ENCODE measurements at places on chromosomes 13 and 19. TPM values are rescaled to one million over a fixed set of nuclear protein-coding genes. Genes with fewer than 3 reads are reported as not detected.

GRCh38 chr13:108987517-108987916, 358.1 kb downstream of the MYO16 start:
- H3K4me1 ChIP-seq, result no peaks in the 10 kb centered on the region
- H3K27me3 ChIP-seq, result peaks cover 4% of the 10 kb centered on the region
- no peak overlapping the region for H3K27ac ChIP-seq
- H3K36me3 ChIP-seq, result no peaks in the 10 kb centered on the region
- no peak overlapping the region for H3K4me3 ChIP-seq

DNA sequence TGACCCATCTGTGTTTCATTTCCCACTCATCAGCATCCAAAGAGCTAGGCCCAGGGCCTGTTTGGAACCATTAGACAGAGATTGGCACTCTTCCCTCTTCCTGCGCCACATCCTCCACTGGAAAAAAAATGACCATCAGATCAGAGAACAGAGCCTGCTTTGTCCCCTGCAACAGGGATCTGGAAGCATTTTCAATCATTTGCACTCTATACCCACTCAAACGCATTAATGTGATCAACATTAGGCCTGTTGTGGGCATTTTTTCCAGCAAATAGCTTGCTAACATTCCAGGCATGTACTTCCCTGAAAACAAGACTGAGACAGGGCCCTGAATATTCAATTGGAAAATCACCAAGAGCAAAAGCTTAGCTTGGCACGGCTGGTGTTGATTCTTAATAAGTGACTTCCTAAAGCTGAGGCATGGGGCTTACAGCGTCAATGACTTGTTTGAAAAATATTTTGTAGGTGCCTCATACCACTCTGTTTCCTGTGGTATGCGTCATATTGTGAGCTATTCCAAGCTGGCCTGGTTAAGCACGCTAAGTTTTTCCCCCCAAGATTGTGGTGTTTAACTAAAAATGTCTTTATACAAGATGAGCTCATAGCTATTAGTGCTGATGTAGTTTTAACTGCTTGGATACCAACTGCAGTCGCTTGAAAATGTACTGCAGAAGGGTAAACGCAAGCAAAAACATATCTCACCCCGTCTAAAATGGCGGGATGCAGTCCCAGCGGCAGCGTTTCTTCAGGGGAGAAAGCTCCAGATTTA, 404.4 kb downstream of the SPRY2 start:
- no peak for DNase-seq
- no peak overlapping the region for H3K4me3 ChIP-seq
- H3K27ac ChIP-seq, result no peak overlapping the region
- no peaks in the 10 kb centered on the region for H3K4me1 ChIP-seq

DNA sequence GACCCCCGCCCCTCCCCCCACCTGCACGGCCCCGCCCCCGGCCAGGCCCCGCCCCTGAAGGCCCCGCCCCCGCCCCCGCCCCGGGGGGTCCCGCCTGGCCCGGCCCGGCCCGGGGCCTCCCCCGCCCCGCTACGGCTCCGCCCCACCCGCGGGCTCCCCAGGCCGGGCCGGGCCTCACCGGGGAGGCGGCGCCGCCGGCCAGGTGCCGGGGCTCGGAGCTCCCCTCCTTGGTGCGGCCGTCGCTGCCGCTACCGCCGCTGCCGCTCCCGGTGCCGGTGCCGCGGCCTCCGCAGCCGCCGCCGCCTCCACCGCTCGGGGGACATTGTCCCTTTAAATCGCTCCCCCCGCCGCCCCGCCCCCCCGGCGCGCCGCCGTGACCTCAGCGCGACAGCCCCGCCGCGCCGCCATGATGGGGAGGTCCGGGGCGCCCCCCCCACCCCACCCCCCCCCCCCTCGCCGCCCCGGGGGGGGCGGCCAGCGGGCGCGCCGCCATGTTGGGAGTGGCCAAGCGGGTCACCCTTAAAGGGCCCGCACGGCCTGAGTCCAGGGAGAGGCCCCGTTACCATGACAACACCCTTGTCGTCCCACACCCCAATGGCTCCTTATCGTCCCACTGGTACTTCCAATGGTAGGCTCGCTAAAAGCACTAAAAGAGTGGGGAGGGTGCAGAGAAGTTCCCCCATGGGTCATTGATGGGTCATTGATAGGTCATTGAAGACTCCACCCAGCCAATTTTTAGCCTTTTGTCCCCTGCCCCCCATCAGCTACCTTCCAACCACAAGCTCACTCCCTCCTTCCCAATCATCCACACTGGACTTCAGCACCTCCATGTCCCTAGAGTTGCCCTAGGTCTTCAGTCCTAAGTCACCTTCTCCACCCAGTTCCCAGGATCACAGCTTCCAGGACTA, at the start of gene WIZ:
Gene WIZ, minus strand, starts transcription at position 337 of the 908 bp plus-strand sequence. CDS start 1,649 bp downstream, outside the sequence.
- peak within 1 kb of the TSS; percentile 80 for H3K4me3 ChIP-seq
- H3K36me3 ChIP-seq, result peaks cover 28% of the 10 kb centered on the region
- H3K4me1 ChIP-seq, result peaks cover 17% of the 10 kb centered on the region
- peak within 1 kb of the TSS; percentile 90 for H3K27ac ChIP-seq
- peak; percentile 89 for DNase-seq
- H3K27me3 ChIP-seq, result no peaks in the 10 kb centered on the region

DNA sequence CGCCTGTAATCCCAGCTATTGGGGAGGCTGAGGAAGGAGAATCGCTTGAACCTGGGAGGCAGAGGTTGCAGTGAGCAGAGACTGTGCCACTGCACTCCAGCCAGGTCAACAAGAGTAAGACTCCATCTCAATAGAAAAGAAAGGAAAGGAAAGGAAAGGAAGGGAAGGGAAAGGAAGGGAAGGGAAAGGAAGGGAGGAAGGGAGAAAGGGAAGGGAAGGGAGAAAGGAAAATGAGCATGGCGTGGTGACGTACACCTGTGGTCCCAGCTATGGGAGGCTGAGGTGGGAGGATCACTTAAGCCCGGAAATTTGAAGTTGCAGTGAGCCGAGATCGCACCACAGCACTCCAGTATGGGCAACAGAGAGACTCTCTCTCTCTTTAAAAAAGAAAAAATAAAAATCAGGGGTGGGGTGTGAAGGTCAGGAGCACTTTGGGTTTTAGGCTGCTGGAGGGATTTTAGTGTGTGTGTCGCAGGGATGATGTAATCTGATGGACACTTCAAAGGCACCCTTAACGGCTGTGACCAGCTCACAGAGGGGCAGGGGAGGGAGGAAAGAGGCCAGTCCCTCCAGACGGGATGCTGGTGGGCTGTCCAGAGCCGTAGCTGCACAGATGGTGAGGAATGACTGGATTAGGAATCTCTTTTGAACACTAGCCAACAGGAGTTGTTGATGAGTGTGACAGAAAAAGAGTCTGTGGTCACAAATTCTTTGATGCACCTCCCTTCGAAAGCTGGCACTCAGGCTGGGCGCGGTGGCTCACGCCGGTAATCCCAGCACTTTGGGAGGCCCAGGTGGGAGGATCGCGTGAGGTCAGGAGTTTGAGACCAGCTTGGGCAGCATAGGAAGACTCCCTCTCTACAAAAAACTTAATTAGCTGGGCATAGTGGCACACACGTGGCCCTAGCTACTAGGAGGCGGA, 27.6 kb downstream of the TMPRSS9 start:
- peaks cover 19% of the 10 kb centered on the region for H3K4me1 ChIP-seq
- no peaks in the 10 kb centered on the region for H3K27me3 ChIP-seq
- no peaks in the 10 kb centered on the region for H3K36me3 ChIP-seq
- no peak for DNase-seq
- no peak overlapping the region for H3K27ac ChIP-seq

- no peak overlapping the region for H3K27ac ChIP-seq
- H3K4me3 ChIP-seq, result no peak overlapping the region
- H3K4me1 ChIP-seq, result no peaks in the 10 kb centered on the region
- peaks cover 16% of the 10 kb centered on the region for H3K36me3 ChIP-seq
- no peaks in the 10 kb centered on the region for H3K27me3 ChIP-seq
- DNase-seq, result no peak
Observed at GRCh38 chr19:2350656-2351055, 9.4 kb upstream of the TMPRSS9 start.

DNA sequence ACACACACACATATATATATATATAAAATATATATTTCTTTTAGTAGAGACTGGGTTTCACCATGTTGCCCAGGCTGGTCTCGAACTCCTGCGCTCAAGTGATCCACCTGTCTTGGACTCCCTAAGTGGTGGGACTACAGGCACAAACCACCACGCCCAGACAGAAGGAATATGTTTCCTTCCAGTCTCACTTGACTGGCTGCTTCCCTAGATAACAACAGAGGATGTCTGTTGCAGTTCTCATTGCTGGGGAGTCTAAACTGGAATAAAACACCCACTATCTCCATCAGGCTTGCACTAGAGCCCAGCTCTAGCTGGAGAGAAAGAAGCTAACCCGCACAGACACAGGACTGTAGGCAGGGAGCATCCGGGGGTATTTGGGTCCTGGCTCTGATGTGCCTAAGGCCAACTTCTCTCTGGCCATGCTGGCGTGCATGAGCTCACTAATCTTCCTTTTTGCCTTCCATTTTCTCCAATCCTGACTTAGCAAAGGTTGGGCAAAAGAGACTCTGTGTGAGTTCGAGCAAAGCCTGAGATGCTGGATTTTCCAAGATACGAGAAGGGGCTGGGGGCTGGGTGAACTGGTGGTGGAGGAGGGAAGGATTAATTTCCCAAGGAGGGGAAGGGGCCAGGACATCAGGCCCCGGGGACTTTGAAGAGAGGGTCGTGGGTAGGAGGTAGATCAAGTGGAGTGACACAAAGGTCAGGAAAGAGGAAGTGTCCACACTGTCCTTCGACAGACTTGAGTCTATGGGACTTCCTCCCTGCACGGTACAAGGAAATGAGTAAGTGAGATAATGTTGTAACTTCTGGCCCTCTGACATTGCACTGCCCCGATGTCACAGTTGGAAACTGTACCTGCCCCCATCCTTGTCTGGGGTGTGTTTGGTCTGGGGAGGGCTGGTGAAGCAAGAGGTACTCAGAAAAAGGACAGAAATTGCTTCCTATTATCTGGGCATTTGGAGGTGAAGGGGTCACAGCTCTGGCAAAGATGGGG, 22.5 kb upstream of the ALOX5AP start:
- H3K4me1 ChIP-seq, result peaks cover 21% of the 10 kb centered on the region
- no peak for DNase-seq
- no peaks in the 10 kb centered on the region for H3K27me3 ChIP-seq
- no peak overlapping the region for H3K27ac ChIP-seq

DNA sequence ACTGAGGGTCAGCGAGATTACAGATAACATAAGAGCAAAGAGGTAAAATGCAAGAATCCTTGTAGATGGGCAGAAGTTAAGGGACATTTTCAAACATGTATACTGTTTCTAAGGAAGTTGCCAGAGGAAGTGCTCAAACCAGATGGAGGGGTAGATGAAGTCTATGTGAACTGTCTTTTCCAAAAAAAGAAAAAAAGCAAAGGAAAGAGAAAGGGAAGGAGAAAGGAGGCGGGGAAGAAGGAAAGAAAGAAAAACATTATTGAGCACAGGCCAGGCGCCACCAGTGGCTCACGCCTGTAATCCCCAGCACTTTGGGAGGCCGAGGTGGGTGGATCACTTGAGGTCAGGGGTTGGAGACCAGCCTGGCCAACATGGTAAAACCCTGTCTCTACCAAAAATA, 5.3 kb downstream of the DMAC2 start:
- H3K27ac ChIP-seq, result no peak overlapping the region
- peaks cover 48% of the 10 kb centered on the region for H3K36me3 ChIP-seq
- no peak for DNase-seq

DNA sequence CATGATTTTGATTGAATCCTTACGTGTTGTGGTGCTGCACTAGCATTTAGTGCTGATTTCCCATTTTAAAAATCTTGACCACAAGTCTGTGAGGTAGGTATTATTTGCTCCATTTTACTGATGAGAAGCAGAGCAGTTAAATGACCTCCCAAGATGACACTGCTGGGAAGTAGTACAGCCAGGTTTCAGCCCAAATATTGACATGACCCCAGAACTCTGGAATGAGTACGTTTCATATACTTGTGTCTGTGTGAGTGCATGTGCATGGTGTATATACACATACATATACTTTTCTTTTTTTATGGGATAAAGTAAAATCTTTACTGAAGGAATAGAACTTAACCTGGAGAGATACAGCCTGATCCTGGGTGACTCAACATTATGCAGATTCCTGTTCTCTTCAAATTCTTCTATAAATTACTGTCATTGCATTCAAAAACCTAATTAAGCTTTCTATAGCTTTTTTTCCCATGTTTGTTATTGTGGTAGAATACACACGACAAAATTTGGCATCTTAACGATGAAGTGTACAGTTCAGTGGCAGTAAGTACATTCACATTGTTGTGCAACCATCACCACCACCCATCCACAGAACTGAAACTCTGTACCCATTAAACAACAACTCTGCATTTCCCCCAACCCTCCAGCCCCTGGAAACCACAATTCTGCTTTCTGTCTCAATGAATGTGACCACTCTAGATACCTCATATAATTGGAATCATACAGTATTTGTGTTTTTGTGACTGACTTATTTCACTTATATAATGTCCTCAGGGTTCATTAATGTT, 311.9 kb downstream of the MTUS2 start:
- H3K36me3 ChIP-seq, result no peaks in the 10 kb centered on the region
- DNase-seq, result no peak
- H3K27ac ChIP-seq, result no peak overlapping the region

DNA sequence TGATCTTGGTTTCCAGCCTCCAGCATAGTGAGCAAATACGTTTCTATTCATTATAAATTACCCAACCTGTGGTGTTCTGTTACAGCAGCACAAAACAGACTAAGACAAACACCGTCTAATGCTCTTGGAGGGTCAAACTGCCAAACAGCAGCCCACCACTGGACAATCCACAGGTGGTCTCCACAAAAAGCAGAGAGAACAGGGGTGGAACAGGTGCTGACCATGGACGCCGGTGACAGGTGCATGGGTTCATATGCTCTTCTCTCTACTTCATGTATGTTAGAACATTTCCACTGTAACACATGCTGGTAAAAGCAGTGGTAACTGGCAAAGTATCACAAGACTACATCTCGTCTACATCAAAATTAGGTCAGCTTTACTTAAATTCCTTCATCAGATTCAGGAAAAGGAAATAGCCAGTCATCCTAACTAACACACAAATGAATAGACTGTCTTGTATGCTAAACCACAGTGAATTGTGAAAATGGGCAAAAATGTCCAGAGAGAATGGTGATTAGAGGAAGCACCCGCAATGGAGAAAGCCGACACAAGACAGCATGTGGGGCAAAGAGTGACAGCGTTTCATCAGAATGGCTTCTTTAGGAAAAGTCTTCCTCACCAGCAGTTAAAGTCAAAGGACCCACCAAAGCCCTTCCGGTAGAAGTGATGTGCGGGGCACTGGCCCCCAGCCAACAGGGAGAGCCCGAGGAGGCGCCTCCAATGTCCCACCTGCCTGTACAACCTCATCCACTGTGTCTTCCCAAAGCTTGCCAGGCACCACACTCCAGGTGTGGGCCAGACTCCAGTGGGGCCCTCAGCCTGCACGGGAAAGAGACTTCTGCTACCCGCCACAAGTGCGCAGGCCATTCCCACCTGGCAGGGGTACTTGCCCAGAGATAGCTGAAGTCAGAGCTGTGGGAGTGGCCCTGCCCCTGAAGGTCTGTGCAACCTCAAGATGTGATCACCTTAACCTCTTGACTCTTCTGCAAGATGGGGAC, 6.5 kb downstream of the CARS2 start:
- H3K36me3 ChIP-seq, result peaks cover 78% of the 10 kb centered on the region
- no peaks in the 10 kb centered on the region for H3K27me3 ChIP-seq
- no peak overlapping the region for H3K4me3 ChIP-seq
- DNase-seq, result no peak
- peaks cover 43% of the 10 kb centered on the region for H3K4me1 ChIP-seq
- H3K27ac ChIP-seq, result no peak overlapping the region

- no peak for DNase-seq
- H3K4me1 ChIP-seq, result peaks cover 3% of the 10 kb centered on the region
- peaks cover 46% of the 10 kb centered on the region for H3K27me3 ChIP-seq
- H3K36me3 ChIP-seq, result no peaks in the 10 kb centered on the region
- H3K27ac ChIP-seq, result no peak overlapping the region
- H3K4me3 ChIP-seq, result no peak overlapping the region
Observed at GRCh38 chr13:110312339-110313031, 5.4 kb downstream of the COL4A2 start.

KIR2DL1 gene
- total RNA-seq, result not detected

All from activated B cell treated with CpG ODN at 0.5 μM for 24 hours (primary cell).